Stimulated activated CD8-positive, alpha-beta memory T cell treated with anti-CD3 and anti-CD28 coated beads, Interleukin-7, amount 100 ng/mL, for 48 hours (primary cell): ENCODE measurements at places on chromosomes 12 and 14.

DNA sequence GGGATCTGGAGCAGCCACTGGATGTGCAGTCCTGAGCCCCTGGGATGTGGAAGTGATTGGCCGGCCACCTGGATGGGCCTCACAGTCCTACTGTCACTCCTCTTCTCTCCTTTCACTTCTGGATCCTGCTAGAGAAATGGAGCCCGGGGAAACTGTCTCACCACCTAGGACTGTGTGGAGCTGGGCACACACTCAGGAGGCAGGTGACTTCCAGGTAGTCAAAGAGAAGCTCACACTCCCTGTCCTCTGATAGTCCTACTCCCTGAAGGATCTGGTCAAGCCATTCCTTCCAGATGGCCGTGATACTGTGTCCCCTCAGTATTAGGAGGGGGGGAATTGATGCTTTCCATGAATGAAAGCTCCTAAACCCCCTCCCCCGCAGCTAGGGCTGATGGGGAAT, 201.1 kb downstream of the ZFP36L1 start:
- DNase-seq = no peak

DNA sequence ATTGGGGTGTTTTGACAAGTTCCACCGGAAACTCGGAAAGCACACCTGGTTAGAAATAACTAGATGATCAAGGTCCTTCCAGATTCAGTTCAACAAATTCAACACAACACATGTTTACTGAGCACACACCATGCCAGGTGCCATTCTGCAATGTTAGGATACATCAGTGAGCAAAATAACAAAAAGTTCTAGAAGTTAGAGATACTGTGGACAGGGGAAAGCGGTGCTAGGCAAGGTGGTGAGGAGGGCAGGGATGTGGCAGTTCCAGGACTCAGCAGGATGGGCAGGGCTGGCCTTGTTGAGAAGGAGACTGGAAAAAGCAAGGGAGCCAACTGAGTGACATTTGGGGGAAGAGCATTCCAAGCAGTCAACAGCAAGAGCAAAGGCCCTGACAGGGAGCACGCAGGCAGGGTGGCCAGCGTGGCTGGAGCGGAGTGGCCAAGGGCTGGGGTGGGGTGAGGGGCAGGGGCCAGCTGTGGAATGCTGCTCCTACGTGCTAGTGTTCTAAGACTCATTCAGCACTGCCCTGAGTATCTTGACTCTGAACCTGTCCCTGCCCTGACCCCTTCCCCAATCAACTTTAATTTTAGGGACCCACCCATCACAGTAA, 19.4 kb upstream of the FAIM2 start:
- DNase-seq = no peak

DNA sequence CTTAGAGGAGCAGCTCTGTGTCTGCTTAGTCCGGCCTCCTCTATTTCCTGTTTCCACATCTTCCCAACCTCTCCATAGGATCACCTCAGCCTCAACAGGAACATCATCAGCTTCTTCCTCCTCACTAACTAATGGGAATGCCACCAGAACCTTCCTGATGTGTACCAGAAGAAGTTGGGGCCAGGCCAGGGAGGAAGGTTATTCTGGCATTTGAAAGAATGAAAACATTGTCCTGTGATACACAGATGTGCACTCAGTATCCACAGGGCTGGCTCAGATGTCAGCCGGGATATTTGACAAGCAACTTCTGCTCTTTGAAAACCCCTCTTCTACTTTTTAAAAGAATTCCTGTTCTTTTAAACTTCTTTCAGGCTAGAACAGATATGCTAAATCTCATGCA, 63.6 kb downstream of the TMEM30B start:
- no peak for DNase-seq

- no peak for DNase-seq
These were observed 380.8 kb downstream of the ALG10 start for GRCh38 chr12:34402899-34403705.

DNA sequence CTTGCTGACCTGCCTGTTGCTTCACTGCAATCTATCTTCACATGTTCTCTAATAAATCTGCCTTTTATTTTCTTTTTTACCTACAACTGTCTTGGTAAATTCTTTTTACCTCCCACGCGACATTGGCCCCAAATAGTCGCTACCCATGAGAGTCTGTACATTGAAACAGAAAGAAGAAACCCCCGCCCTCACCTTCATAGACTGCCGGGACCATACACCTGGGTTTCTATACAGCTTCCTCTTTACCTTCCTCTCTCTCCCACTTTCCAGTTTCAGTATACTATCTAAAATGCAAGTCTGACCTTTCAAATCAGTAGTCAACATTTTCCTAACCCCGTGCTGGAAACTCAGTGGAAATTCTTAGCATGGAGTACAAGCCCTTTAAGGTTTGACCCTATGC, 4.8 kb downstream of the SLC8A3 start:
- no peak for DNase-seq

DNA sequence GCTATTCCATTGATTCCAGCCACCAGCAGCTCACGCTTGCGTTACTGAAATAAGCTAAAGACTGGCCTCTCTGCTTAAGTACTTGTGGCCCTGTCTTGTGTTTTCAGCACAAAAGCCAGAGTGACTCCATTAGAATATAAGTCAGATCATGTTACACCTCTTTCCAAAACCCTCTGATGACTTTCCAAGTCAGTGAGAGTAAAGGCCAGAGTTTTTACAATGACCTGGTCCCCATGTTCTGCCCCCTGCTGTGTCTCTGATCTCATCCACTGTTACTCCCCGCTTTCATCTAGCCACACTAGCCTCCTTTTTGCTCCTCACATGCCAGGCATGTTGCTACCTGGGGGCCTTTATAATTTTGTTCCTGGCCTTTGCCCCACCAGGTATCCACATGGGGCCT, 6.9 kb upstream of the CKAP4 start:
- no peak for DNase-seq

DNA sequence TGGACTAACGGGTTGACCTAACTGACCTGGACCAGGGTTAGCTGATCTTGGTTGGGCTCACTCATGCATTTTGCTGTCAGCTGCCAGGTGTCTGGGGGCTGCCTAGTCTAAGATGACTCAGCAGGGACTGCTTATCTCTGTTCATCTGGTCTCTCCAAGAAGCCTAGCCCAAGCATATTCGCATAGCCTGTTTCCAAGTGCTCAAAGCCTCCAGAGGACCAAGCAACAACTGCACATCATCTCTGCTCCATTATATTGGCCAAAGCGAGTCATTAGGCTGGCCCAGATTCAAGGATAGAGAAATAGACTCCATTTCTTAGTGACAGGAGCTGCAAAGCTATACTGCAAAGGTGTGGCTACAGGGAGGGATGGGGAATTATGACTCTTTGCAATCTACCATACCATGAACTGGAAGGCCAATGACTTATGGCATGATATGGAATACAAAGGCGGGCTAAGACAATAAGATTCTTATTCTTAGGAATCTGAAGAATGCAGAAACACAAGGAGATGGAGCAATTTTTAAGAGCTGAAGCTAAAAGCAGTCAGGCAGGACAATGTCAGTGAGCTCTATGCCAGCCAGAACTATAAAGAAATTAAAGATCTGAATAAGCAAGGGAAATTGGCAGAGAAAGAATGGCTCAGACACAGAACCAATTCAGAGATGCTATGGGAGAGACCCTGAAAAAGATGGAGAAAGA, 194.6 kb upstream of the FSCB start:
- no peak for DNase-seq

GRCh38 chr14:103353362-103353761, 19.3 kb downstream of the EIF5 start:
- no peak for DNase-seq

GRCh38 chr14:61878931-61879330, 116.7 kb downstream of the SNAPC1 start:
- no peak for DNase-seq

DNA sequence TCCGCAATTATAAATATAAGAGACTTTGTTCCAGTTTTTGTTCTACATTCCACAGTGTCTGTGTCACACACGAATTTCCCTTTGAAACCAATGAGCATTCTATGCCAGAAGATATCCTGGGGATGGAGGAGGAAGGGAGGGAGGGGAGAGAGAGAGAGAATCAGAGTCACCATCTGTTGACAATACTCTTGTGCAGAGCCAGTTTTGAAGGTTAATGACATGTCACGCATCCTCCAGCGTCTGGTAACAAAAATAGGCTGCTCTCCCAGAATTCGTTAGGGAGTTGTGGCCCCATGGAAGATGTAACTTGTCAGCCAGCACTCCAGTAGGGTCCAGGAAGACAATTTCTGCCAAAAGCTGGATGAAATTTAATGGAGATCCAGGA, 213.5 kb upstream of the KRR1 start:
- no peak for DNase-seq

- DNase-seq = no peak
These were observed 860.6 kb upstream of the MGAT4C start for GRCh38 chr12:87116780-87117179.

DNA sequence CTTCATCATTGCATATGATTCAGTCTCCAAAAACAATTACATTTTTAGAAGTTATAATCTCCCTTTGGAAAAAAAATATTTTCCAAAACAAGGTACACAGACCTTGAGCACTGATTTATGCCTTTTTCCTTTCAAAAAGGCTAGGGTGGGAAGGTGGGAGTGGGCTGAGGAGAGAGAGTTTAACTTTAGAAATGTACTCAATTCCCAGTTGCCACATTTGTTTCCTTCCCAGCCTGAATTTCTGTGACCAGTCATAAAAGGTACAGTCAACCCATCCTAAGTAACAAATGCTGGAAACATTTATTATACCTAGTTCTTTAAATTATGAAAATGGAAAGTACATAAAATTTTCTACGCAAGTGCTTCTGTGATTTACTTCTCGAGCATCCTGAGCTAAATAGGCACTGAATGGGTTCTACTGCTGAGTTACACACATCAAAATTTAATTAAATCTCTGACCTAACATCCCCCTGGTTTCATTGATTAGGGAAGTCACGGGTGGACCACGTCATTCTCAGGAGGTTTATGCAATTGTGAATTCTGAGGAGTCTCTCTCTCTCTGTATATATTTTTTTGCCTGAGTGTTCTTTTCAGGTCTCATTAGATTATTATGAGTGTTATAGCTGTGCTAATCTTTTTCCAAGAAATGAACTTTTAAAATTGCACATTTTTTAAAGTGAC, 371.8 kb downstream of the BTG1 start:
- no peak for DNase-seq

- DNase-seq = no peak
These were observed 9.3 kb downstream of the PLEKHD1 start for GRCh38 chr14:69493791-69494190.

GRCh38 chr14:29846339-29847055, 81.2 kb downstream of the PRKD1 start:
- no peak for DNase-seq

DNA sequence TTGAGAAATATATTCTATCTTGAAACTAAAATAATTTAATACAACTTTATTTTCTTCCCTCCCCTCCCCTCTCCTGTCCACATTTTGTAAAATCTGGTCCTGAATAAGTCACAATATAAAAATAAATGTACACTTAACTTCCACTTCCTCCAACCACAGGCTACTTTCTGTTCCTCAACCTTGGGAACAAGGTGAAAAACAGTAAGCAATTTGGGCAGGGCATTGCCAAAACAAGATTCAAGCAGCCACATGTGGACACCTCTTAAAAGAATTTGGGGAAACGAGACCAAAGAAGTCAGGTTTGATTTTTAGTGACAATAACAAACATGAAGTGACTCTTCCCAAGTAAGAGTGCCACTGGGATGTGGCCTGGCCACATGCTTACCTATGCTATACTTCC, 115.7 kb downstream of the PTPRQ start:
- no peak for DNase-seq

- DNase-seq = no peak
These were observed 12.0 kb downstream of the DEPDC4 start for GRCh38 chr12:100254876-100255275.

DNA sequence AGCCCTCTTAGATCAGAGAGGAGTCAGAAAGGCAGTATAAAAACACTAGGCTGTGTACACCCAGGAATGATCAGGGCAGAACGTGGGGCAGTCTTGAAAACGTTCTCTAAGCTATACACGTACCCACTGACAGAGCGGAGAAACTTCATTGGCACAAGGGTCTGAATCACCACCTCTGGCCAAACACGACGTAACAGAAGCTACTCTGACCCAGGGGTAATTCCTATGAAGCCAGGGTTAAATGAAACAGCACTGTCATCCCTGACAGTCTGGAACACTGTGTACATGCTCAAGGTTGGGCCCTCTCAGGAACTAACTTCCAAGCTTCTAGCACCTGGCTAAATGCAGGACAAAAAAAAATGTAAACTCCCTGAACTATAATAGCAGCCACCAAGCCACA, 38.4 kb downstream of the PARP11 start:
- DNase-seq = no peak

DNA sequence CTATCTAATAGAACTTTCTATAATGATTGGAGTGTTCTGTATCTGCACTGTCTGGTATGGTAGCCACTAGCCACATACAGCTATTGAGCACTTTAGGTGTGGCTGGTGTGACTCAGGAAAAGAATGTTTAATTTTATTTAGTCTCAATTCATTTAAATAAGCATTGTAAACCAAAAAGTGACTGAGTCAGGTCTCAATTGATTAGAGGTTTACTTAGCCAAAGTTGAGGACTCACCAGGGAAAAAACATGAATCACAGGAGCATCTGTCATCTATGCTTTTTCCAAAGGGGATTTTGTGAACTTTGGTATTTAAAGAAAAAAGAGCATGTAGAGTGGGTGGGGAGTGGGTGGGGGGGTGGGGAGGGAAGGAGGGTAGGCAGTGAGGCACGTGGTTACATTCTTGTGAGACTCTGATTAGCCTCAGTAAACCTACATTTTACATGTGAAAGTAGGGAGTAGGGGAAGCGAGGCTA, 473.1 kb downstream of the ATP23 start:
- no peak for DNase-seq

GRCh38 chr14:91402348-91402747, 15.3 kb downstream of the CCDC88C start:
- DNase-seq = no peak

DNA sequence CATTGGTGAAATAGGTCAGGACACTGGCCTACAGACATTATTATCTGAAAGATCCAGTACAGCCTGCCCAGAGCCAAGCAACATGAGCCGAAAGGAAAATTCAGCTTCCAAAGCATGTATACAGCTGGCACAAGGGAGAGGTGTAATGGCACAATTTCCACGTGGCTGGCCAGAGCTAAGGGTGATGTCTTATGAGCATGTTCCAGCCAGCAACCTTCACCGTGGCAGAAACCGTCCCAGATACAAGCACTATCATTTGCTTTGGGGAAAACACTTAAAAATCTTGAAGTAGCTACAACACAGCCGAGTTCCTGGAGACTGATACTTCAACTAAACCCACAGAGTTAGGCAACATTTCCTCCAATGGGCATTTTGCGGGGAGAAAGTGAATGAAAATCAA, 44.5 kb downstream of the CORO1C start:
- no peak for DNase-seq

DNA sequence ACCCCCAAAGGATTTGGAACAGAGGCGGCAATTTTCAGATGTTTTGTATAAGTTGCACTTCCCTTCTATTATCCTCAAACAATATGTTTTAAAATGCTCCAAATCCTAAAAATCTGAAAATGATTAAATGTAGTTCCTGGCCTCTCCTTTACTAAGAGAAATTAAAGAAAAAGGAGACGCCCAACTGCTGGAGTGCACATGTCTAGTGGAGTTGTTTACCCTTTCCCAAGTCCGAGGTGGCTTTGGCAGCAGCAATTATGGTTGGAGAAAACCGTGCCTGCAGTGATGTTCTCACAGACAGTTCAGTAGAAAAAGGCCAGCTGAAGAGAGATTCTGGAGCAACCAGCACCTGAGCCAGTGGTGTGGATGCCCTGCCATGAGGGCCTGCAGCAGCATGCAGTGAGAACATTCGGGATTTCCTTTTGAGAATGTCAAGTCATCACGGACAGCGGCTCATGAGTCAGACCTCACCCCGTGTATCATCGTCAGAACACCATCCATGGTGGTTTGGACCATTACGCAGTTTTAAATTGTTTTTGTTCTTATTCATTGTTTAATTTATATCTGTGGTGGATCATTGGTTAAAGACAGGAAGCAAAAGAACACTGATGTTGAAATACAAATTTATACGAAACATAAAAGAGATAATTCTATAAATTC, 179.0 kb upstream of the KRR1 start:
- no peak for DNase-seq
